ENCODE measurements at places on chromosomes 5 and 9. TPM values are rescaled to one million over a fixed set of nuclear protein-coding genes. Genes with fewer than 3 reads are reported as not detected.

- peak; percentile 45 for DNase-seq
These were observed 12.4 kb downstream of the DOCK2 start for GRCh38 chr5:169649486-169649885.

- peak; percentile 27 for DNase-seq
These were observed 628.5 kb downstream of the CHSY3 start for GRCh38 chr5:130532786-130533185.

- DNase-seq: no peak
These were observed 16.4 kb upstream of the DOLPP1 start for GRCh38 chr9:129064499-129064908.

- peak; percentile 8 for DNase-seq
These were observed 51.4 kb downstream of the ROR2 start for GRCh38 chr9:91898451-91899218.

- DNase-seq: no peak
These were observed 8.3 kb upstream of the ADRA1B start for GRCh38 chr5:159907689-159908590.

Gene FCN1
- total RNA-seq: not detected

- no peak for DNase-seq
These were observed 10.3 kb downstream of the HK3 start for GRCh38 chr5:176888865-176889165.

DNA sequence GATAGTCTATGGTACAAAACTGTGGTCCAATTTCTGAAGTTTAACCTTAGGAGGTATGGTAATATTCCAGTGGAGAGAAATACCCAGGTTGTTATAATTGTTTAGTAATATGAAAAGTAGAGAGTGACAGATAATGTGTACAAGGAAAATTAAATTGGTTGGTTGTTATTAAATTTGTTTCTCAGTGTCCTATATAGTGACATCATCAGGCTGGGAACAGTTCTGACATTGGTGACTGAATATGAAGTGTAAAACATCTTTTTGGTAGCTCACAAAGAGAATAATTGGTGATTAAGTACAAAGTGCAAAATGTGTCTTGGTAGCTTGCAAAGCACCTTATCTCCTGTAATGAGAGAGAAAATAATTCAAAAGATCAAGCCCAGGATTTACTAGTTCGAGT, 1806.1 kb upstream of the CDH6 start:
- no peak for DNase-seq

GRCh38 chr9:21018177-21018576, 13.3 kb downstream of the HACD4 start:
- no peak for DNase-seq

All from astrocyte (in vitro differentiated cells and primary cell).